Activated gamma-delta T cell treated with Interleukin-2 at 50 U/mL for 16 hours (primary cell): ENCODE measurements at places on chromosomes 11 and 22.

GRCh38 chr11:60772666-60773065 lies 12.5 kb upstream of the MS4A10 start:
- DNase-seq: no peak

DNA sequence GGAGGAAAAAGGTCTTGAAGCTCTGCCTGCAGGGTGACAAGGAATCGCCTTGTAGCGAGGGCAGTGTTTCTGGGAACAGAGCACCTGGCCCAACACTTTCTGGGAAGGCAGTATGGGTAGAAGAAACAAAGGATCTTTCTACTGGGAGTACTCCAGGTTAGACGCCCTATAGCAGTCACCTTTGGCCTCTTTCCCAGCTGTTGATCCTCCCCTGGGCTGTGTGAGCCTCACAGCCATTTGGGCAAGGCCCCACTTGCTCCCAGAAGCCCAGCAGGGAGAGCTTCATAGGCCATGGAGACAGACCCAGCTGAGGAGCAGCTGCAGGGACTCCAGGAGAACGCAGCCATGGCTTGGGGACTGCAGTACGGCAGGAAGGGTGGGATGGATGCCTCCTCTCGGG lies 1.2 kb downstream of the SLCO2B1 start:
- DNase-seq: no peak

- DNase-seq: no peak
Observed at GRCh38 chr11:10762185-10762584, 11.1 kb downstream of the CTR9 start.

- no peak for DNase-seq
Observed at GRCh38 chr22:32685512-32685911, 116.0 kb upstream of the TIMP3 start.

GRCh38 chr22:46895753-46896152 lies 133.3 kb downstream of the TBC1D22A start:
- DNase-seq: no peak
